Activated CD4-positive, alpha-beta T cell treated with anti-CD3 and anti-CD28 coated beads, Interleukin-2, amount 50 U/mL, for 4 hours (primary cell): ENCODE measurements at places on chromosomes 4 and X.

GRCh38 chr4:119113033-119113655, 22.5 kb upstream of the MYOZ2 start:
- DNase-seq, result no peak

GRCh38 chr4:145830699-145831098, 107.9 kb downstream of the ZNF827 start:
- DNase-seq, result no peak

DNA sequence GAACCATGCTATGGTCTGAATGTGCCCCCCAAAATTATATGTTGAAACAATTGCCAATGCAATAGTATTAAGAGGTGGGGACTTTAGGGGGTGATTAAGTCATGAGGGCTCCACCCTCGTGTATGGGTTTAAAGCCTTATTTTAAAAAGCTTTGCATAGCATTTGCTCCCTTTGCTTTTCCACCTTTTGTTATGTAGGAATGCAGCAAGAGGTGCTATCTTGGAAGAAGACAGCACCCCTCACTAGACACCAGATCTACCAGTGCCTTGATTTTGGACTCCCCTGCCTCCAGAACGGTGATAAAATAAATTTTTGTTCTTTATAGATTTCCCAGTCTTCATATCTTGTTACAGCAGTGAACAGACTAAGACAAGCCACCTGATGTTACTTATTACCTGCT, 23.3 kb upstream of the NPNT start:
- DNase-seq, result no peak

- no peak for DNase-seq
Observed at GRCh38 chrX:119401569-119401968, 2.4 kb downstream of the SLC25A43 start.

GRCh38 chrX:118346258-118347094, 570 bp downstream of the WDR44 start:
- DNase-seq, result peak; percentile 26

- DNase-seq, result no peak
Observed at GRCh38 chrX:45266456-45266855, 65.8 kb upstream of the DIPK2B start.

- DNase-seq, result no peak
Observed at GRCh38 chr4:37601531-37601930, 84.6 kb downstream of the RELL1 start.

DNA sequence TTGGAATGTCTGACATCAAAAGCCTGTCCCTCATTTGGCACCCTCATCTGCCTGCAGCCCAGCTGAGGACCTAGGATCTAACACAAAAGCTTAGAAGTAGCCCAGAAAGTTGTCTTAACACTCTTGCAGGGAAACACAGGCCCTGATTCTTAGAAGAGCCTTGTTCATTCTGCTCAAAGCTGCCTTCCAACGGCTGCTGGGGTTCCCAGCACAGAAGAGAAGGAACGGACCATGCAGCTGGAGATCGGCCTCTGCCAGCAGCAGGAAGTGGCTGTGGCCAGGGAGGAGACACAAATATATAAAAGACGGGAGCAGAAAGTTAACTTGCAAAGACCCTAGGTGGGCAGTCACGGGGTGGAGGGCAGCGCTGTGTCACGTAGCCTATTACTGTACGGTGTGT, 20.4 kb downstream of the PRPS2 start:
- no peak for DNase-seq

- no peak for DNase-seq
Observed at GRCh38 chr4:137934911-137935310, 307.2 kb downstream of the SLC7A11 start.

GRCh38 chr4:140070973-140071372, 83.0 kb downstream of the MAML3 start:
- DNase-seq, result no peak

DNA sequence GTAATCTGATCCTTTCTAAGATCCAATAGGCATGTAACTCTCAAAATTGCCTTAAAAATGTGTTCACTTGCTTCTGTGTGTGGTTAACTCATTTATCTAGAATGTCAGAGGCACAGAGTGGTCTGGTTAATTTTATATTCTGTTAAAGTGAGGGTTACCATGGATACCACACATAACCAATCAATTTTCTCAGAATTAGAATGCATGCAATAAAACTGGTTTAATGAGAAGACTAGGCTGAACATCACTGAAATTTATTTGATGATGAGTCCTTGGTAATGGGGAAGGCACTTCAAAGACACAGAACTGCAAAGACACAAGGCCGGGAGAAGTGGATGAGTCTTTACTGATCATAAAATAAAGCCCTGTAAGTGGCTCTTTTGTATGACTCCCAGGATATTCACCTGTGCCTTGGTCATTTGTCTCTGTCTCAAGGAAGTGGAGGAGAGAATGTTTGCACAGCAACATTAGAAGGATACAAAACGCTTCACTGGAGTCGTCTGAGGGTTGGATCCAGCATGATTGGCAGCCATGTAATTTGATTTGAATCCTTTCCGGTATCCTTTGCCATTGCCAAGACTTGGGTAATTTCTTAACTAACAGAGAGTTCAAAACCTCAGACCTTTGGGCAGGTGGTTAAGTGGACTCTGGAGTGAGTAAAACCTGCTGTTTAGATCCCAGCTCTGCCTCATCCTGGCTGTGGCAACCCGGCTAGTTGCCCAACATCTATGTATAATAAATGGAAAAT, 94.0 kb upstream of the RBPJ start:
- no peak for DNase-seq

DNA sequence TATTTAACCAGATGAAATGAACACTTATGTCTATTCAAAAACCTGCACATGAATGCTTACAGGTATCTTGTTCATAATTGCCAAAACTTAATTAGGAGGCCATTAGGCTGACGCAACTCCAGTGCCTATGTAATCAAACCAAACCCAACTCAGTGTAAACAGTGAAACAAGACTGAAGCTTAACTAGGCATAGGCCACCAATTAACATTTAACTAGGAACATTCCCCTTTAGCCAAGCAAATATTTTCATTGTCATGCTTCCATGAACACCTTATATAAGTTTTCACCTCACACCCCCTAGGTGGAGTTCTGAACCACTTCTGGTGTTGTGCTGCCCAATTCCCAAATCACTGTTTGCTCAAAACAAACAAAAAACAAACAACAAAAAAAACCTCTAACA, 686.0 kb downstream of the STPG2 start:
- DNase-seq, result no peak

DNA sequence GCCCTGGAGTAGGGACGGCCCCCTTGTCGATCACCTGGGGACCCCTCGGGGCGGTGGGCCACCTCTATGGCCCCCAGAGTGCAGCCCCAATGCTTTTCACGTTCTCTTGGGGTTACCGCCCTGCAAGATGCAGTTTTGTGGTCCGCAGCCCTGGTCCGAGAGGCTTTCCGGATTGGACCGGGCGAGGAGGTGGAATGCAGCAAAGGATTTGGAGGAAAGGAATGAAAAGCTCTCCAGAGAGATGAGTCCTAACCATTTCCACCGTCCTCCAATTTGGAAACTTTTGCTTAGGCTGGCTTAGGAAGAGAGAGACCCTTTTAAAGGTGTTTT, 601 bp downstream of the SLC25A43 start:
- DNase-seq, result no peak

DNA sequence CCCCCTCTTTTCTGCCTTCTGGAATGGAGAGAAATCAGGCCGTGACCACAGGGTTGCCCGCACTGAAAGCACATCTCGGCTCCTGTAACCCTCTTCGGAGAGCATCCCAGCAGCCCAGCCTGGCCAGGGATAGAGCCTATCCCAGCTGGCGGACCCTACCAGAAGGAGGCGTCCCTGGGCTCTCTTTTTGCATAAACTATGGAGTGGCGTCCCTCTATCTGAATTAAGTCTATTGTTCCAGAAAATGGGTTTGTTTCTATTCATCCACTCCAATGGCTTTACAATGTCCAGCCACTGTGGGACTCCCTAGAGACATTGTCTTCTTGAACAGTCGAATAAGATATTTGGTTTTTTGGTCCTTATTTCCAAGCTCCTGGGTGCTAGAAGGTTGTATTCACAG, 689 bp upstream of the NHSL2 start:
- no peak for DNase-seq

GRCh38 chrX:110341189-110342035, 17.2 kb upstream of the RTL9 start:
- DNase-seq, result no peak

- no peak for DNase-seq
Observed at GRCh38 chrX:109347632-109348031, 134.3 kb downstream of the GUCY2F start.

GRCh38 chr4:63901304-63901703, 507.9 kb downstream of the TECRL start:
- no peak for DNase-seq

- no peak for DNase-seq
Observed at GRCh38 chr4:89373394-89373793, 65.8 kb upstream of the GPRIN3 start.

DNA sequence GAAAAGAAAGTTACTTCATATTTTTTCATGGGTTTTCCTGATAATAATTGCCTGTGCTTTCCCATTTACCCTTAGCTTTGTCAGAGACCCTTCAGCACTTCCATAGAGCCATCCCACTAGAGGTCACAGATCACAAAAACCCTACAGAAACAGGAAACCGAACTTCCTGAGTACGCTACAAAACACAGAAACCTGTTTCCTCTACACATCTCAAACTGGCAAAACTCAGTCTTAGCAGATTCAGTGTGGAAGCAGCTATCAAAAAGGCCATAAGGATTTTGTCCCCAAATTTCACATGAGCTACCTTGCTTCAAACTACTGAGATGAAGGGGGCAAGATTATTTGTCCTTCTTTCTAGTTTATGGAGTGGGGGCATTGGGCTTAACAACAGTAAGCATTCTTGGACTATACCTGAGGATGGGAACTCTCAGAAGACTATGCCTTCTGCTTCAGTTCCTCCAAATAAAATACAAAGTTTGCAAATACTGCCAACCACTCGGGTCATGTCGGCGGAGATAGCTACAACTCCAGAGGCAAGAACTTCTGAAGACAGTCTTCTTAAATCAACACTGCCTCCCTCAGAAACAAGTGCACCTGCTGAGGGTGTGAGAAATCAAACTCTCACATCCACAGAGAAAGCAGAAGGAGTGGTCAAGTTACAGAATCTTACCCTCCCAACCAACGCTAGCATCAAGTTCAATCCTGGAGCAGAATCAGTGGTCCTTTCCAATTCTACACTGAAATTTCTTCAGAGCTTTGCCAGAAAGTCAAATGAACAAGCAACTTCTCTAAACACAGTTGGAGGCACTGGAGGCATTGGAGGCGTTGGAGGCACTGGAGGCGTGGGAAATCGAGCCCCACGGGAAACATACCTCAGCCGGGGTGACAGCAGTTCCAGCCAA, at the start of gene MMRN1:
Gene MMRN1, plus strand, starts transcription at position 206 of the 902 bp plus-strand sequence. Its CDS starts 118 bp downstream, at position 324.
- DNase-seq, result no peak

- no peak for DNase-seq
Observed at GRCh38 chr4:57162499-57163019, 52.4 kb upstream of the IGFBP7 start.

DNA sequence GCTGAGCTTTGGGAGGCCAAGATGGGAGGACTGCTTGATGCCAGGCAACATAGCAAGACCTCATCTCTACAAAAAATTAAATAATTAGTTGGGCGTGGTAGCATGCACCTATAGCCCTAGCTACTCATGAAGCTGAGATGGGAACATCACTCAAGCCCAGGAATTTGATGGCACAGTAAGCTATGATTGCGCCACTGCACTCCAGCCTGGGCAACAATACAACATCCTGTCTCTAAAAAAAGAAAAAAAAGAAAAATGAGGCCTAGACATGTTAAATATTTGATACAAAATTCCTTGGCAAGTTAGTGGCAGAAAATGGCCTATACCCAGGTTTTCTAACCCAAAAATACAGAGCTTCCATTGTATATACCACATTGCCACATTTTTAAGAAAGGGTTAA, 88.1 kb upstream of the MAB21L2 start:
- DNase-seq, result no peak

GRCh38 chrX:12901486-12901885, 4.9 kb upstream of the TLR8 start:
- DNase-seq, result peak; percentile 61

- no peak for DNase-seq
Observed at GRCh38 chr4:75723163-75724065, 963 bp upstream of the USO1 start.

GRCh38 chr4:46219872-46220271, 96.0 kb upstream of the GABRG1 start:
- DNase-seq, result no peak

- DNase-seq, result no peak
Observed at GRCh38 chr4:173171098-173171497, 2.5 kb downstream of the GALNT7 start.

GRCh38 chrX:48908600-48908999, 2.8 kb downstream of the SLC35A2 start:
- DNase-seq, result no peak
